ENCODE measurements at places on chromosomes 2 and 18.

DNA sequence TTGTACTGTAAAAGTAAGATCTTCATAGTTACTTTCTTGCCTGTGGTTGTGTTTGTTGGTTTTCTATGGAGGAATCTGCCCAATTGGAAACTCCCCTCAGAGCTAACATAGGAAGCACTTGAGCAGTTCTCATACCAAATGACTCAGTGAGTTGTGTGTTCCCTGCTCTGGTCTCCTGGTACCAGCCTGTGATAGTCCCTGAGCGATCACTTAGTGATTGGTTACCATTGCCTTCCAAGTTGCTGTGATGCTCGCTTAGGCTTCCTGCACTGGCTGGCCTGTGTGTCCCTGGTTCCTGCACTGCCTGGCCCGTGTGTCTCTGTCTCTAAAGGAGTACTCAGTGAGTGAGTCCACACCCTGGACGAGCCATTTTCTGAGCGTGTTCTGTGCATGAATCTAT is 133.0 kb downstream of the MAP4K4 start:
- DNase-seq, result no peak

- no peak for DNase-seq
Measured at GRCh38 chr2:68739595-68740399, 5.2 kb downstream of the ARHGAP25 start.

DNA sequence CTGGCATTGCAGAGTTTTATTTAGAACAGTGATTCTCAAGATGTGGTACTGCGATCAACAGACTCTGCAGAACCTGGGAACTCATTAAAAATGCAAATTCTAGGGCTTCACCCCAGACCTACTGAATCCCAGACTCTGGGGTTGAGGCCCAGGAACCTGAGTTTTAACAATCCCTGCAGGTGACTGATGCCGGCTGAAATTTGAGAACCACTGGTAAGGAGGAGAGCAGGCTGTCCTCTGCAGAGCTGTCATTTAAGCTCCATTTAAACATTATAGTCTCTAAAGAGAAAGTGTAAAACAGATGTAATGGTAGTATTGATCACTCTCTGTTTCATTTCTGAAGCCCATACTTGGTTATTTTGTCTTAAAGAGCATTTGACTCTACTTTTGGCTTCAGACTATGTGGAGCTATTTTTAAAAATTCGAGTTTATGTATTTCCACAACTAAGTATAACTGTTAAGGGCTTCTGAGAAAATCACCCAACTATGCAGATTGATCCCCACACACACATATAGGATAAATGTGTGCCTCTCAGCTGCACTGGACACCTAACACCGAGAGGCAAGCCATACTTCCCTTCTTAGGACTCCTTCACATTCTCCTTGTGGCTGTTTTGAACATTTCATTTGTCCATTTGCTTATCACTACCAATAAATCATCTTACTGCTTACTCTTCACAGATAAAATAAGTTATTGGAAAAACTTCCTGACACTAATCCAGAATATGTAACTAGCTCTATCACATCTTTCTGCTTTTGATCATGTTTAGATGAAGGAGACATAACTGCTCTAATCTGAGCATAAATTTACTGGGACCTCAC is 487.5 kb downstream of the DLGAP1 start:
- DNase-seq, result no peak

DNA sequence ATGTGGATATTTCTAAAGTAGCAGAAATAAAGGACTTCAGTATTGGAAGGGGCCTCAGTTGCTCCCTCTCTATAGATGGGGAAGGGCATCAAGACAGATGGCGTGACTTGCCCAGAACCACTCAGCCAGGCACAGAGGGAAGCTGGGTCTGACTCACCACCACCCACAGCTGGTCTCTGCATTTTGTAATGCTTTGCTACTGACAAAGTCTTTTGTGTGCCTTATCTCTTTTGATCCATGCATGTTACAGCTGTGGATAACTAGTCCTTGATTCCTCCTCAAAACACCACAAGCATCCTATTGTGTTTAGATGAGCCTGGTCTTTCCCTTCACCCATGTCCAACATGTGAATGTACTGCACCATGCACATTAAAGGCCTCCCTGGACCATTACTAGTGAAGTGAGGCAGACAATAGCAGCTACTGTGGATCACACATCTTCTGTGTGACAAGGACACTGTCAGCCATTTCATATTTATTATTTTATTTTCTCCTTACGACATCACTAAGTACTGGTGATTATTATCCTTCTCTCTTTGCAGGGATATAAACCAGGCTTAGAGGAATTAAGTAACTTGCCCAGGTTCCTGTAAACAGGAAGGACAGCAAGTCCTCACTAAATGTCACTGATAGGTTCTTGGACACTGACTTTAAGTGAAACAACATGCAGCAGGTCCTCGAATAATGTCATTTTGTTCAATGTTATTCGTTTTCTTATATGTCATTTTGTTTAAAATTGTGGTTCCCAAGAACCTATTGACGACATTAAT is 29.6 kb upstream of the IL37 start:
- DNase-seq, result no peak

- DNase-seq, result no peak
Measured at GRCh38 chr2:173713904-173714555, 251.1 kb downstream of the SP3 start.

- DNase-seq, result no peak
Measured at GRCh38 chr2:200667413-200667812, 81.6 kb downstream of the AOX1 start.

DNA sequence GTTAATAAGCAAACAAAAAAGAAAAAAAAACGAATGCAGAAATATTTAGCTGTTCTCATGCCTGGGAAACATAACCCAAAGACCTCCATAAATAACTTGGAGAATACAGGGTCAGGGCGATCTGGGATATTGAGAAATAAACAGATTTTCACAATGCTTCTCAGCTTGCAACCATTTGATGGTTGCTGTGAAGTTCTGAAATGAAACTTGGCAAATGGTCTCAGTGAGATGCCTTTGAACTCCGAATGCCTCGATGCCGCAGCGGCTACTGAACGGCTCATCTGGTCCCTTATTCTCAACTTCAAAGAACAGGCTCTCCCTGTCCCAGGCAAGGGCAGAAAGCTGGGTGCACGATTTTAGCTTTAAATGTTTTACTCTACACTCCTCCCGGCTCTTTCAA is 78.1 kb downstream of the ZNF516 start:
- no peak for DNase-seq

DNA sequence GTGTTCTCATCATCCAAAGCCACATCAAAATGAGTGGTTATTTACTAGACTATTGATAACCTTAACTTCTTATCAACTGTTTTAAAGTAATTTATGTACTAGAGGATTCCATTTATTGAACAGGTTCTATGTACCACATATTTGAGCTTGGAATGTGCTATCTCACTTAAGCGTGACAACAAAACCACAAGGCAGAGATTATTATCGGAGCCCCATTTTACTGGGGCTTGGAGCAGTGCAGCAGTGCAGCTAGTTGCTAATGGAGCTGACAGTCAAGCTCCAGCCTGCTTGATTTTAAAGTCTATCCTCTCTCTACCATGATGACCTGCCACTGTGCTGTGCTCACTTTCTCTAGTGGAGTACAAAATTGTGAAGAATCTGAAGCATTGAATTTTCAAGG is 24.6 kb downstream of the GCG start:
- no peak for DNase-seq

GRCh38 chr2:178280244-178280852 is 86.0 kb downstream of the OSBPL6 start:
- DNase-seq, result no peak

- DNase-seq, result no peak
Measured at GRCh38 chr2:18926631-18927524, 337.5 kb upstream of the NT5C1B start.

DNA sequence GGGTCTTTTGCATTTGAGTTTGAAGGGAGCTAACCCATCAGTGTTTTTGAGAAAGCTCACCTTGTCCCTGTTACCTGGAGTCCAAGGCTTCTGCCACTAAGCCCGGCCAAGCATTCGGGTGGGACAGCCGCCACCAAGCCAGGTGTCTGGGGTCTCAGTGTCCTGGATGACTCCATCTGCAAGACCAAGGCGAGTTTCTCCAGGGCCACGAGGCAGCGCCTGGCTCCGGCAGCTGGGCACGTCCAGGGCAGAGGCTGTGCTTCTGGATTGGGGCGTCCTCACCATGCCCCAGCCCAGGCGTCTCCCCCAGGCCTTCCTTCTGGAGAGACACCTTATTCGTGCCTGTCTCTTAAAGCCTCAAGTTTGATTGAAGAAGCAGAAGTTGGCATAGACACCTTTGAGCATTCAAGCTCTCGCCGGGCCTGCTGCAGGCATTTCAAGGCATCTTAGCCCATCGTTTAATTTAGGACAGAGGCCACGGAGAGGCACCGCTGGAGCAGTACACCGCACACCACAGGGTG is 24.9 kb downstream of the MLPH start:
- no peak for DNase-seq

DNA sequence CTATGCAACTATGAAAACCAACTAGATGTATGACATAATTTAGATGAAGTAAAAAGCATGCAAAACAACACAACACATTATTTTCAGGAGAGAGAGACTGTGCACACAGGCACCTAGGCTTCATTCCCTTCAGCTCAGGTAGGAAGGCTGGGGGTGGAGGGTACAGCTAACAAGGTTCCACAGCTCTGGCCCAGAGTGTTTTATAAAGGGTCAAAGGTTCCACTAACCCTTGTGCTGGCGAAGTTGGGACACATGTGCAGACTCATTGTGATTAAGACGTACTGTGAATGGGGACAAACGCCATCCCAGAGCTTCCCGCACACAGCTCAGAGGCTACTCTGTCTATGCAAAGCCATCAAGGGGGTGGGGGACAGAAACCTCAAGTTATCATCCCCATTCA is 19.1 kb downstream of the CCDC93 start:
- DNase-seq, result no peak

GRCh38 chr18:31278609-31279071 is 39.3 kb upstream of the DSG1 start:
- no peak for DNase-seq

DNA sequence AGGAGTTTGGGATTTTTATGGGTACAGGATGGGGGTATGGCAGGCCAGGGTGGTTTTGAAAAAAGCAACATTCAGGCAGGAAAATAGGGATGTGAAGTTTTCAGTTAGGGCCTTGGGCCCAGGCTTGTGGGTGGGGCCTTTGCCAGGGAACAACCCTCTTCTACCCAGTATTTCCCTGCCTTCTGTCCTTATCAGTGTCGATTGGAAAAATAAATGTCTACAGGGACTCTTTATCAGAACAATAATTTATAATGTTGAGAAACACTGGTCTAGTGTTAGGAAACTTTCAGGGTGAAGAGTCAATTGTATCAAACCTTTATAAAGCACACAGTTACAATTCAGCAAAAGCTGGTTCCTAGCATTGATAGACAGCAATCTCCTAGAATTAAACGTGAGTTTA is 214.1 kb upstream of the NABP1 start:
- no peak for DNase-seq

- DNase-seq, result no peak
Measured at GRCh38 chr2:175929850-175930249, 72.2 kb downstream of the LNPK start.

GRCh38 chr2:15448250-15448839 is 112.8 kb downstream of the NBAS start:
- DNase-seq, result no peak

- no peak for DNase-seq
Measured at GRCh38 chr2:99607454-99607853, 117.6 kb upstream of the REV1 start.

All from NCI-H1105 (cell line).